Kidney (tissue), 22 donors: ENCODE measurements at places on chromosomes 5 and 9. TPM values are rescaled to one million over a fixed set of nuclear protein-coding genes. Genes with fewer than 3 reads are reported as not detected.

Gene GGTA1
- total RNA-seq = 11.0 TPM

Gene TMEM252
- 111 TPM for total RNA-seq

Gene FABP6
- total RNA-seq = not detected

Gene C5
- 4.6 TPM for total RNA-seq

Gene TRPM3
- total RNA-seq = 11.4 TPM

Gene EQTN
- 1.4 TPM for total RNA-seq

Gene PCA3
- total RNA-seq = not detected

DNA sequence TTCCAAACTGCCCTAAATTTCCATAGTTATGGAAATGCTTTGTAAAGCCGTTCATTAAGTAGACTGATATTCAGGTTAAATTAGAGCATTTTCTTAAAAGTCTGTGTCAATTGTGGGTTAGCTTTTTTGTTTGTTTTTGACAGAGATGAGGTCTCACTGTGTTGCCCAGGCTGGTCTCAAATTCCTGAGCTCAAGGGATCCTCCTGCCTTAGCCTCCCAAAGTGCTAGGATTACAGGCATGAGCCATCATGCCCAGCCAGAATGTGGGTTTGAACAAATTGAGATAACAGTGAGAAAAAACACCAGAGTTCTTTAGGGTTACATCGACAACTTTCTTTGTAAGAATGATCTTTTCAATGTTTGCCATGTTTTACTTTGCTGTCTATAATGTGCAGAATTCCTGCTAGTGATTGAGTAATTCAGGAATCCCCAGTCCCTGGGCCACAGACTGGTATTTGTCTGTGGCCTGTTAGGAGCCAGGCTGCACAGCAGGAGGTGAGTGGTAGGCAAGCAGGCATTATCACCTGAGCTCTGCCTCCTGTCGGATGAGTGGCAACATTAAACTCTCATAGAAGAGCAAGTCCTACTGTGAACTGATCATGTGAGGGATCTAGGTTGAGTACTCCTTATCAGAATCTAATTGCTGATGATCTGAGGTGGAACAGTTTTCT is 80.5 kb downstream of the RAI14 start:
- H3K4me3 ChIP-seq = no peak overlapping the region
- peaks cover 4% of the 10 kb centered on the region for H3K36me3 ChIP-seq
- no peaks in the 10 kb centered on the region for H3K27me3 ChIP-seq
- H3K27ac ChIP-seq = no peak overlapping the region
- no peak for DNase-seq
- no peaks in the 10 kb centered on the region for H3K4me1 ChIP-seq

- H3K27ac ChIP-seq = no peak overlapping the region
- H3K4me3 ChIP-seq = no peak overlapping the region
- no peak for DNase-seq
- peaks cover 3% of the 10 kb centered on the region for H3K36me3 ChIP-seq
- H3K27me3 ChIP-seq = no peaks in the 10 kb centered on the region
These were observed 17.6 kb downstream of the RGMB start for GRCh38 chr5:98791001-98791519.

DNA sequence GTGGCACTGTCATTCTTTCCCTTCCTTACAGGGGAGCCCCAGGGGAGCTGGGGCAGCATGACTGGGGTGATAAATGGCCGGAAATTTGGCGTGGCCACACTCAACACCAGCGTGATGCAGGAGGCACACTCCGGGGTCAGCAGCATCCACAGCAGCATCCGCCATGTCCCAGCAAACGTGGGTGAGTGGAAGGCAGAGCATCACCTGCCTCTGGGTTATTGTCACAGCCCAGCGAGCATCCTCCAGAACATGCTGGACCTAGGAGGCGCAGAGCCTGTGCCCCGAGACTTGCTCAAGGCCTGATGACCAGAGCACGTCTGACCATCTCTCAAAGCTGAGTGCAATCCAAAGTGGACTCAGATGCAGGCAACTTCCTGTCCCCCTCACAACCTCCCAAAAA is 22.2 kb upstream of the ASS1 start:
- no peaks in the 10 kb centered on the region for H3K27me3 ChIP-seq
- no peak overlapping the region for H3K4me3 ChIP-seq
- no peak overlapping the region for H3K27ac ChIP-seq
- H3K36me3 ChIP-seq = no peaks in the 10 kb centered on the region
- no peak for DNase-seq
- no peaks in the 10 kb centered on the region for H3K4me1 ChIP-seq

GRCh38 chr5:89712134-89712700 is 697.3 kb downstream of the CETN3 start:
- no peak overlapping the region for H3K27ac ChIP-seq
- no peaks in the 10 kb centered on the region for H3K36me3 ChIP-seq
- no peak for DNase-seq

DNA sequence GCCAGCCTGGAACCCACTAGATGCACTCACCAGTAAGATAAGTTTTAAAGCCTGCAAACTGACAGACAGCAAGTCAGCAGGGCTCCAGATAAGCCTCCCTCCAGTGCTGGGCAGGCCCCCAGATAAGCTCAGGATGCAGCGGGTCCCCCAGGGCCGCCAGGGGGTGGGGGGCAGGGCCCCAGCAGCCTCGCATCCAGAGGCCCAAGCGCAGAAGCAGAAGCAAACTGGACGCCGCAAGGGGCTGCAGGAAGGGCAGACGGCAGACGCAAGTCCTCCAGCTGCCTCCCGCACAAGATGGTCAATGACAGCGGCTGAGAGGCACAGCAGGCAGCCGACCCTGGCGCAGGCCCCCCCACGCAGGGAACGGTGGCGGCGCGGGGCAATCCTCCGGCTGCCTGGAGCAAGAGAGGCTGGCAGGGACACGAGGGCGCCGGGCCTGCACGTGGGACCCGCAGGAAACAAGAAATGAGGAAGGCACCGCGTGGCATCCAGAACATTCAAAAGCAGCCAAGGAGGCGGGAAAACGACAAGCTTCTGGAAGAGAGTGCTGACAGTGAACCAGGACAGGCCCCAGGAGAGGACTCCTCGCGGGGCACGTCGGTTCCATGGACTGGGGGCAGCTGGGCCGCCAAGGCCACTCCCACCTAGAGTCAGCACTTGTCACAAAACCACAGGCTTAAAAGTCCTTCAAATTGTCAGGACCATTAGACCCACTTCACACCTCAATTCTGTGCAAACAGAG is 49.8 kb downstream of the ROR2 start:
- H3K4me1 ChIP-seq = peaks cover 17% of the 10 kb centered on the region
- no peaks in the 10 kb centered on the region for H3K36me3 ChIP-seq
- no peaks in the 10 kb centered on the region for H3K27me3 ChIP-seq
- no peak overlapping the region for H3K27ac ChIP-seq
- DNase-seq = peak; percentile 64

DNA sequence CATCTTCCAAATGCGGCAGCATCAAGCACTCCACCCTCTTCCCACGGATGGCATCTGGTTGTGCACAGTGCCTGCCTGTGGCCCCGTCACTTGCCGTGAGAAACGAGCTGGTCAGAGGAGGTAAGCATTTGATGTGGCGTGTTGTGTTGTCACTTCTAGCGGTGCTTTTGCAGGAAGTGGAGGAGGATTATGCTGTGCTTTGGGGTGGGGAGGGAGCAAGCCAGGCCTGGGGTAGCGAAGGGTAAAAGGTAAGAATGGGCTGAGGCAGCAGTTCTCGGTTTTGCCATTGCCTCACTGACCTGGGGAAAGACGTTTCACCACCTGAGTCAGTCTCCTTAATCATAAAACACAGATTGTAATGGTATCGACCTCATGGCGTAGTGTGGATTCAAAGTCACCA is 2.3 kb upstream of the POMT1 start:
- H3K4me1 ChIP-seq = peaks cover 20% of the 10 kb centered on the region
- H3K27me3 ChIP-seq = no peaks in the 10 kb centered on the region
- no peak overlapping the region for H3K27ac ChIP-seq
- no peak overlapping the region for H3K4me3 ChIP-seq
